ENCODE measurements at places on chromosomes 1 and 21.

- DNase-seq: no peak
Measured at GRCh38 chr1:184385865-184386311, 941 bp upstream of the C1orf21 start.

GRCh38 chr1:245810181-245810769 is 655.5 kb downstream of the KIF26B start:
- no peak for DNase-seq

DNA sequence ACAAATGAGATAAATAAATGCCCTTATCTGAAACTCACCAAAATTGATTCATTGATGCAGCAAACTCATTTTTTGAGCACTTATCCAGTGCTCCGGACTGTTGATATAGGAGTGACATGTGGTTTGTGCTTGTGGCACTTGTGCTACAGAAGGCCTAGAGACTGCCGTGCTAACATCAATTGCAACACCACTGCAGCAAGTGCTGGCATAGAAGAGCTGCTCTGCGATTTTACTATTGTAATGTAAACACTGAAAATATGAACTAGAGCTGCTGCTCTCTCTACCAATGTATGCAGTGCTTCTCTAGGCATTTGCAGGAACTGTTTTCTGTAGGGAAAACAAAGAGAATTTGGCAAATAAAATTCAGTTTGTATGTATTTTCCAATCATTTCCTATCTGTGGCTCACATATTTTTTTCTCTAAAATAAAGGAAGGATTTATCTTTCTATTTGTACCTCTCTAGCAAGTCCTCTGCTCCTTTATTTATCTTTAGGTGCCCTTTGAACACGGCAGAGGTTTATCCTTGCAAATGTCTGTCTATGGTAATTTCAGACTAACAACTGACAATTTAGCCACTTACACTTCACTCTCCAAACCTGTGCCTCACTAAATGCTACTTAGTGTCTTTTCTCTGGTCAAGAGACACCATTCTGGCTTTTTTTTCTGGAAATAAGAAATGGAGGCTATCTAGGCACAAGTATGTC is 409.5 kb upstream of the ADGRL2 start:
- DNase-seq: no peak

DNA sequence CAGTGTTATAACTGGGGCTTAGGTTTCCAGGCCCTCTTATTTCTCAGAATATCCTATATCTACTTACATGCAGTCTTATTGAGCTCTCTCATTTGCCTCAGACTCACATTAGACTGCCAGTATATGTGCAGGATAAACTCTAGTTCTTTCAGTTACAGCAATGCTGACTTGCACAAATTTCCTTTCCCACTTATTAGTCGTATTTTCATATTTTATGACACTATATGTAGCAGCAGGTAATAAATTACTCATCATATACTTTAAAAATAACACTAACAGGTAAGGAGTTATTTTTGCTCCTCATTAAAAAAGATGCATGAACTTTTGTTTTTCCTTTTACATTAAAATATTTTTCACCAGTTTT is 65.7 kb downstream of the GADD45A start:
- no peak for DNase-seq

GRCh38 chr21:33069243-33069642 is 698 bp upstream of the OLIG1 start:
- no peak for DNase-seq
